ENCODE measurements at places on chromosomes 7 and 10.
A peak's percentile ranks its signal among the peaks of the same experiment; 100 is the strongest.

- DNase-seq: no peak
Observed at GRCh38 chr7:13577566-13578145, 411.8 kb downstream of the ETV1 start.

GRCh38 chr7:117072620-117073118 is 119.4 kb downstream of the ST7 start:
- DNase-seq: no peak

GRCh38 chr7:118184565-118184940 is 589 bp downstream of the LSM8 start:
- DNase-seq: peak; percentile 35

DNA sequence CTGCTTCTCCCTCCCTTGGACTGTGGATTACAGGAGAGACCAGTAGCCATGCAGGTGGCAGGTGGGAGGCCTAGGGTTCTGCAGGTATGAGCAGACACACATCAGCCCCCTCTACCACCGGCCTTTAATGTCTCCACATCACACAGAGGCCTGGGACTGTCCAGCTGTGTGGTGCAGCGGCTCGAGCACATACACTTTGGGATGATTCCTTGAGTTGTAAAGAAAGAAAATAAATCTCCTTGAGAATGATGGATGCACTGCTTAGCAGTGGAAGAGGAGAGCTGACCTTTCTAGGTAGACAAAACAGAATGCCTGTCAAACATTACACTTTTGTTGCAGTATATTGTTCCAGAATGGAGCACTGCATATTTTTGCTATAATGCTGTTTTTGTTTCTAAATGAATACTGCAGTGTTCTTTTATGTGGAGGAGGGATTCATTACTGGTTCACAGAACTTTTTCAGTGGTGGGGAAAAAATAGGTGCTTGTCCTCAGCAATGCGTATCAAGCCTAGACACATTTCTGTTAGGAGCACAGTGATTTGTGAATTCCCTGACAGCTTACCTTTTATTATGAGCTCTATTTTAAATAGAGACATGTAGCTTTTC is 66.0 kb downstream of the PTPRE start:
- no peak for DNase-seq

DNA sequence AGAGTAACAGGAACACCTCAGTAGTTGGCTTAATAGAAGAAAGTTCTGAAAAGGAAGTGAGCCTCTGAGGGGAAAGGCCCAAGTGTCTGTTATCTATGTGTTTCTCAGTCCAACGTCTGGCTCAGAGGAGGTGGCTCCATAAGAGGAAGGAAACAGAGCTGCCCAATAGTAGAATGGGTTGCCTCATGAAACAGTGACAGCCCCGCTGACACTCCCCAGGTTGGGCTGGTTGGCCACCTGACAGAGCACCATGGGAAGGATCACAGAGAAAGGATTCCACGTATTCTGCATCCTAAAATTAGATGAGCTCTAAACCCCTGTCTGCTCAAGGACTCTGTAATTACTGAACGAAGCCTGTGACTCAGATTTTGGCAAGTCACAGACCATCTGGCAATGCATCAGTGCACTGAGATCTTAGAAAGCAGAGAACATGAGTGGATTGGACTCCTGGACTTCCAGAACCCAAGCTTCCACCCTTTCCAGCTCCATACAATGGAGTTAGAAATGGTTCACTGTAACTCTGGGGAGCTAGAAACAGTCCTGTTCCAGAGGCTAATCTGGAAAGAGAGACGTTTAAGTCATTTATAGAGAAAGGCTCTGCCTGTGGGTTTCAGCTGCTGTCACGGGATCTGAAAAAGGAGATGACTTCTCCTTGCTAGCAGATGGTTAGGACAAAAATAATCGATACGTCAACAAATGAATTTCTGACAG is 2.9 kb downstream of the PKD2L1 start:
- no peak for DNase-seq

- no peak for DNase-seq
Observed at GRCh38 chr7:114979388-114979787, 57.5 kb downstream of the MDFIC start.

DNA sequence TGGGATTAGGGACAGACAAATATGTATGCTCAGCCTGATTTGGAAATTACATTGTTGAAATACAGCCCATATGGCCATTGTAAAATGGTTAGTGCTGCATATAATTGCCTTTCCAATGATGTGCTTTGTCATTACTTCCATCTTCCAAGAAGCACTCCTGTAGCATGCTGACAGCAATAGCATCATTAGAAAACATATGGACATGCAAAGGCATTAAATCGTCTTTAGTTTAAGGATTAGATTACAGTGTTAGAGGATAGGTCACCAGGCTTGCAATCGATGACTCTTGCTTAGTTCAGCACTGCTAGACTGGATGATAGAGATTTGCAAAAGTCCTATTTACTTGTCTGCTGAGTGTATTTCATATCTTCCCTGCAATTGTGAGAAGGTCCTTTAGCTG is 17.4 kb downstream of the AUTS2 start:
- no peak for DNase-seq

- no peak for DNase-seq
Observed at GRCh38 chr7:140667476-140667875, 5.3 kb upstream of the ADCK2 start.

GRCh38 chr7:11557627-11558026 is 274.4 kb downstream of the THSD7A start:
- DNase-seq: peak; percentile 47

DNA sequence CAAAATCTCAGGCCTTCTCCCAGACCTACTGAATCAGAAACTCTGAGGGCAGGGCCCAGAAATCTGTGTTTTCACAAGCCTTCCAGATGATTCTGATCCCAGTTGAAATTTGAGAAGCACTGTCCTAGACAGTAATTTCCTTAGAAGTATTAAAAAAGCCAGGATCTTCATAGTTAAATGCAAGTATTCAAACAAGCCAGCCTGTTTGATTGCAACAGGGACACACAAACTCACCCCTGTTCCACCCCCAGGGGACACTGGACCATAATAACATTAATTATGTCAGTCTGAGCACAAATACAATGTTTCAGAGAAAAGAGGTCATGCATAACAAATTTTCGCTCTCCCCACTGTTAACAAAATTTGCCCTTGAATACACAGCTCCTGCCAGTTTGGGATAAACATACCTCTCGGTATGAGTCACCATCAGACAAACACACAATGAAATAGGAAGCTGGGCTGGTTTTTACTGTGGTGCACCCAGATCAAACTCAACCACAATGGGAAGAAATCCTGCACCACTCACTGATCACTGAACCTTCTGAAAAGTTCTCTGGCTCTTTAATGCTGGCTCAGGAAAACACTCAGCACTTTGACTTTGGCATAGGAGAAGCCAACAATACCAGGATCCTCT is 34.3 kb downstream of the ABLIM1 start:
- peak; percentile 1 for DNase-seq

- DNase-seq: no peak
Observed at GRCh38 chr7:158539711-158540146, 47.9 kb downstream of the PTPRN2 start.

- DNase-seq: no peak
Observed at GRCh38 chr7:28166982-28167715, 13.4 kb downstream of the JAZF1 start.

DNA sequence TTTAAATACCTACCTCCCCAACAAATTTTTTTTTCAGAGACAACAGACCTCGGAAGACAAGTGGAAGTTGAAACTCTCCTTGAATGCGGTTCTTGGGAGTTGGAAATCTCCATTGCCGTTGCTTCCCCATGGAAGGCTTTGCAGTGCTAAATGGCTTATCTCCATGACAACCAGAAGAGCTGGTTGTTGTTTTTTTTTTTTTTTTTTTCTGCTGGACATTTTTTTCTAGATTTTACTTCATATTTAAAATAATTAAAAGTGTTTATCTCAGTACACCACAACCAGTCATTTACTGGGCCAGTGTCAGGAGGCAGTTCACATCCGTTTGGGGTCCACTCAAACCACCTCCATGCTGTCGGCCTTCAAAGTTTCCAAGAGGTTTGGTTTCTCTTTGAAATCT is 348.5 kb upstream of the PRKCQ start:
- no peak for DNase-seq

DNA sequence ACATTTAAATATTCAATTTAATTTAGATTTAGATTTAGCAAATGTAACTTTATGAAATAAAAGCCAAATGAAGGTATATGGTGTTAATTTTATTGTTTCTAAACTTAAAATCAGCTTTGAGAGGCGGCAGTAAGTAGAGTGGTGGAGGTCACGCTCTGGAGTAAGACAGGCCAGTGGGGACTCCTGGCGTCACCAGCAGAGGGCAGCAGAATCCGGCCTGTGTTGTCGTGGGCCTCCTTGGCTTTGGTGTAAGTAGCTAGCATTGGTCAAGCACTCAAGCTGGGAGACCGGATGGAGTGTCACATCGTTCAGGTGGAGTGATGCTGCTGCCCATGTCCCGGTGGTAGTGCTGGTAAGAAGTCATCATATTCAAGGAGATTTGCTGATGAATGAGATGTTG is 98.7 kb upstream of the DNAJB6 start:
- DNase-seq: no peak

GRCh38 chr7:155483245-155483644 is 25.3 kb downstream of the EN2 start:
- DNase-seq: no peak

DNA sequence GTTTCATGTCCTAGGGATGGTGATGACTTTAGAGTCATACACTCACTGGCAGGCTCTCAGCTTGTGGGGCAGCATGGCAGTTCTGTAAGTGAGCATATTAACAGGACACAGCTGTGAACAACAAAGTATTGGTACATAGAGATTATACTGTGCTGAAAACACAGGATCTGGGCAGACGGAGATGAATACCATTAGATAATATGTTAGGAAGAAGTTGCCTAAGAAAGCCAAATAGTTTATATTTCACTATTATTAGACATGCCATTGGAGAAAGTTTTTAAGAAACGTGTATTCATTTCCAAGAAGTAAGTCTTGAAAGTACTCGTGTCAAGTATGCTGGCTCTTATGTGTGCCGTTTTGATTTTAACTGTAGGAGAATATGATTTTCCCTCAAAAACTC is 274.5 kb downstream of the INHBA start:
- no peak for DNase-seq

DNA sequence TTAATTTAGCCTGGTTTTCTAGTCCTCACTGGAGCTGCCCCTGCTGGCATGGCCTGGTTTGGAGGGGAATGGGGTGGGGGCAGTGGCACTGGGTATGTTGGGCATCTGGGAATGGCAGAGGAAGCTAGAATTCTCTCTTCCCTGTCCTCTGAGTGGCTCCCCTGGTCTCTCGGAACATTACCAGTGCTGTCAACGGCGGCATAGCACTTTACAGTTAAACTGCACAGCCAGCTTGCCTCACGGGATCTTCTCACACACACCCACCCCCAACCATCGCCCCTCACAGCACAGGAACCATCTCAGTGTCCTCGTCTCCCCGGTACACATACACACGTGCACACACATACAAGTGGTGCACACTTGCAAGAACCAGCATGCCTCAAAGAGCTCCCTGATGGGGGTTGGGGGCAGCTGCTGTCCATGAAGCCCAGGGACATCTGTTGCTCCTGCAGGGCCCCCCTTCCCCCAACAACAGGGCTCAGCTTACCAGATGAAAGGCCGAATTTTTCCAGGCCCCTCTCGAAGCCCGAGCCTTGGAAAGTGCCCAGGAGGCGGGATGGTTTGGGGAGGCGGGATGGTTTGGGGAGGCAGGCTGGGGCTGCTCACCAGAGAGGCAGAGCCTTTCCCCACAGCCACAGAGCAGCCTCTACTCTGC is 41.0 kb downstream of the TSPAN15 start:
- DNase-seq: no peak

DNA sequence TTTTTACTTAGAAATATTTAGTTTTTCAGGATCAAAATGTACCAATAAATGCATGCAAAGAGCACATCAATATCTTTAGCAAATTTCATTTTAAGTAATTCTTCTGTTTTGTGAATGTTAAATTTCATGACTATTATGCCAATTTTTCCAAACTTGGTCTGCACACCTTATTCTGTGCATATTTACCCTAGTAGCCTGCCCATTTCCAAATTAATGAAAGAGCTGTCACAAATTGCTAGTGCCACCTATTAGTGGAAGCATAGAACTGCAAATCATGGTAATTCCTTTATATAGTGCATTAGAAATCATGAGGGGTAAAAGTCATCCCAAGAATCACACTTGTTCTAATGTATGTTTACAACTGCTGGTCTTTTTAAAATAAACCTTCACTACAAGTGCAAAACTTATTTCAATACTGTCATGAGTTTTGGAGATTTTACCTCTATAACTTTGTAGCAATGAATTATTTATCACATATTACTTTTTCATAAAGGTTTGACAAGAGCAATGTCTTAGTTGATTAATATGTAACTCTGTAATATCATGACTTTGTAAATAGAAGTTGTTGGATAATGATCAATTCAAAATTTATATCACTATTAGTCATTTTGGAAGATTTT is 5.7 kb downstream of the SEMA3A start:
- peak; percentile 55 for DNase-seq

DNA sequence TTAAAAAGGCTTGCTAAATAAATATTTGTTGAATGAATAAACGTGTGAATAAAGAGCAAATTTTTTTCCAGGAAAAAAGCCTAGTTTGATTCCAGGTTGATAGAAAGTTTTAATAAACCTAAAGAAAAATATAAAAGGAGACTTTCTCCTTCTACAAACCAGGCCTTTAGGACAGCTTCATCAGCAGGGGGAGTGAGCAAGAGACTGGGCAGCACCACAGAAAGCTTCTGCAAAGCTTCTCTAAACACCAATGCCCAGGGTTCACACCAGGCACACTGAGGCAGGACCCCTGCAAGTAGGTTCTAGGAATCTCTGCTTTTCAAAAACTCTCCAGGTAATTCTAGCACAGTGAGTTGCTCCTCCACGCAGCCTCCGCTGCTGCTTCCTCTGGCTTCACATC is 66.4 kb upstream of the SEC61G start:
- DNase-seq: no peak

DNA sequence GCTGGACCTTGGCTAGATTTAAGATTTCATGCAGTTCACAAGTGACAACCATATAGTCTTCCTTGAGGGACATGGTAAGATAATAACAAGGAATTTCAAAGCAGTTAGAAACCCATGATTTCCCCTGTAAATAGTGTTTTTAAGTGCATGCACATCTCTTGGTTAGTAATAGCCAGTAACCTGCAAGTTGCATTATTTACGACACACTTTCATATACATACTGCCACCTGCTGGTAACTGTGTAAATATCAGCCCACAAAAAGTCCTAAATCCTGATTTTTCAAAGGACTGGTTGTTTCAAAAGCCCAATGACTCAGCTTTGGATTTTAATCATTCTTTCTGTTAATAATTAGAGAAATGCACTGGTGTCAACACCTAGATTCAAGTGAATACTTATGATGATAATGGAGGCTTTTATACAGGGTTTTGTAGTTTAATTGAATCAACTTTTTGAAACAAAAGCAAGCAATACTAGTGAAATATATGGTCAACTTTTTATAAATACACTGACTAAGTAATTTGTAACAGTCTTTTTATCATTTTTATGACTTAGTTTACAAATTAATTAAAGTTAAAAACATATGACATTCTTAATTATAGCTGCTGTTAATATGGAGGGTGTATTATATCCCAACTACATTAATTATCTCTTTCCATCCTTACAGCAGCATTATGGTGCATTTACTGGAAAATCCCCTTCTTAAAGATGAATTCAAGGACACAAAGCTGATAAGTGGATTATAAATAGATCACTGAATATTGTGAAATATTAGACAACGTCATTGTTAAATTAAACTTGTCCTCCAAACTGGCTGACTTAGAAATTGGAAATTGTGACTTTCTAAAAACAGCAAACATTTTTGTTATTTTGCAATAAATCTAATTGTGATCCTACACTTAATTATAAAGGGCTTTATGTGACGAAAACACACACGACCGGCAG is 367.7 kb upstream of the SEMA3D start:
- peak; percentile 42 for DNase-seq

All from SW 1271 (cell line).